CD4-positive, alpha-beta T cell treated with Interleukin-10 for 1 hour (primary cell): ENCODE measurements at places on chromosomes 6 and 20.

- no peak for DNase-seq
Measured at GRCh38 chr6:101397199-101397598, 3.7 kb downstream of the GRIK2 start.

GRCh38 chr6:20814494-20814893, 280.2 kb downstream of the CDKAL1 start:
- no peak for DNase-seq

GRCh38 chr6:52640170-52640569, 30.7 kb upstream of the TMEM14A start:
- DNase-seq, result no peak

DNA sequence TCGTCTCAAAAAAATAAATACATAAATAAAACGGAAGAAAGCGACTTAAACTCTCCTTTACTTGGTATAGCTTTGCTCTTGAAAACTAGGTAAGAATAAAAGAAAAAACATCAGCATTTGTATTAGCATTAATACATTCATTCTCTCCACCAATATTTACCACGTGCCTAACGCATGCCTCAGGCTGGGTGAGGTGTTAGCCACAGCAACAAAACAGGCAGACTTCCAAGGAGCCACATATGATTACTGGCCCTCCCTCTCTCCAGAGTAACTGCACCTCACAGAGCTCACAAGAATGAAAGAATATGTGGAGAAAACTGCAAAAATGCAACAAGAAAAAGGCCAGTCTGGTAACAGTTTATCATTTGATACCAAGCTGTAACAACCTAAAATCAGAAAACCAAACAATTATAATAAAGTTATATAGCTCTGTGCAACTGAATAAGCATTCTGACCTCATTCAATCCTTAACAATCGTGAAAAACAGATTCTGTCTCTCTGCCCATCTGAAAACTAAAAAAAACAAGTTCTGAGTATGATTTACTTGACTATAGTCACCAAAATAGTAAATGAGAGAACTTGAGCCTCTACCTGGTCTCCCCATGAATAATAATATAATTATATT, 5.2 kb downstream of the NAPB start:
- DNase-seq, result peak; percentile 42

- DNase-seq, result no peak
Measured at GRCh38 chr20:46963758-46964617, 69.3 kb downstream of the EYA2 start.

DNA sequence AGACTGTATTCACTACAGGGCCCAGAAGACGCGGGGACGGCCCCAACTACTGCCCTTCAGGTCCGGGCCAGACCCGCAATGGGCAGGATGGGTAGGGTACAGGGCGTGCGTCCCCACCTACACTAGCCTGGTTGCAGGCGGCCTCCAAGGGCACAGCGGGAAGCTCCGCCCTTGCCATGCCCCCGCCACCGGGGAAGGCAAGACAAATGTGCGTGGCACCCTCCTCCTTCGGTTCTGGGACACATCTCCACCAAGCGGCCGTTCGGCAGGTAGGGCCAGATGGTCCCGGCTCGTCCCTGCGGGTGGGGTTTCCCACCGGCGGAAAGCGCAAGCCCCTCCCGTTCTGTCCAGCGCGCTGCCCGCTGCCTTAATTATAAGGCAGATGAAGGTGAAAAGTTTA, 5.6 kb downstream of the NXT1 start:
- DNase-seq, result no peak

GRCh38 chr6:37511910-37512399, 12.3 kb upstream of the CCDC167 start:
- DNase-seq, result no peak

DNA sequence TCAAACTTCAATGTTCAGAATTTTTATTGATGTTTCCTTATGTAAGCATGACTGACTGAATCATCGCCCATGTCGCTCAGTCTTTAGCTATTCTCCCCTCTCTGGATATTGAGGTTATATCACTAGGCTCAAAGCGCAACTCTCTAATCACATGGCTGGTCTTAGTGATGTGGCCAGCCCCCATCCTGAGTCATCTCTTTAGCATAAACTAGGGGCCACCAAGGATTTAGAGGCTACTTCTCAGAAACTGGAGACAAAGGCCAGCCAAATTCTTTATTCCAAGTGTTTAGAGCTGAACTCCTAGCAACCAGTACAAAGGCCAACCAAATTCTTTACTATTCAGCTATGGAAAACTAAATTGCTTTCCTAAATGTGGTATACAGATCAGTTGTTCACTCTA, 61.4 kb downstream of the FAM135A start:
- no peak for DNase-seq

GRCh38 chr6:24990944-24991809, 55.4 kb upstream of the RIPOR2 start:
- DNase-seq, result no peak
